ENCODE measurements at places on chromosomes 6 and 20. TPM values are rescaled to one million over a fixed set of nuclear protein-coding genes. Genes with fewer than 3 reads are reported as not detected.

RUNX2 gene
- 10.7 TPM for total RNA-seq

RRAGD gene
- total RNA-seq: 19.4 TPM

DNA sequence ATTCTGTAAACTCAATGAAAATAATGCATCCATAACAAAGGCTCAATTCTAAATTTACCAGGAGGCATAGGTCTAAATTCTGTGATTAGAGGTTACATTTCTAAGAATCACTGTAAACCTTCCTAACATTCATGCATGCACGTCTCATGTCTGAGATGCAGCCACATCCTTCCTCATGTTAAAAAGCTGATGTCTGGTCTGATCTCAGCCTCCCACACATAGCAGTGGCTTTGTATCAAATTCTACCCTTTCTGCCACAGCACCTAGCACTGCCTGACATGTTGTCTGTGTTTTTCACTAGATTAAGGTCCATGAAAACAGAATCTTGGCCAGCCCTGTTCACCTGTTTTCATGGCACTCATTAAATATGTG lies 171.1 kb downstream of the WDR27 start:
- no peak for DNase-seq

DNA sequence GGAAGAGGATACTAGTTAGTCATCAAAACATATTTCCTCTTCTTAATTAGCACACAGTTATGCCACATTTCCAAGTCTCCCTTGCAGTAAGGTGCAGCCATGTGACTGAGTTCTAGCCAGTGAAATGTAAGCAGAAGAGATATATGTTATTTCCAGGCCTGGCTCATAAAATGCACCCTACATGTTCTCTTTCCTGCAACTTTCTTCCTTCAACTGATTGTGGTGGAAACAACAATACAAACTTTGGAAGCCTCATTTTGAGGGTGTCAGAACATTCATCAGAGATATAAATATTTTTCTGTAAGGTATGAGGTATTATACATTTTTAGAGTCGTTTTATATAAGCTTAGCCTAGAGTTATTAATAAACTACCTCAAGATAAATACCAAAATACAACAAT lies 110.9 kb upstream of the PDE7B start:
- DNase-seq: no peak

DNA sequence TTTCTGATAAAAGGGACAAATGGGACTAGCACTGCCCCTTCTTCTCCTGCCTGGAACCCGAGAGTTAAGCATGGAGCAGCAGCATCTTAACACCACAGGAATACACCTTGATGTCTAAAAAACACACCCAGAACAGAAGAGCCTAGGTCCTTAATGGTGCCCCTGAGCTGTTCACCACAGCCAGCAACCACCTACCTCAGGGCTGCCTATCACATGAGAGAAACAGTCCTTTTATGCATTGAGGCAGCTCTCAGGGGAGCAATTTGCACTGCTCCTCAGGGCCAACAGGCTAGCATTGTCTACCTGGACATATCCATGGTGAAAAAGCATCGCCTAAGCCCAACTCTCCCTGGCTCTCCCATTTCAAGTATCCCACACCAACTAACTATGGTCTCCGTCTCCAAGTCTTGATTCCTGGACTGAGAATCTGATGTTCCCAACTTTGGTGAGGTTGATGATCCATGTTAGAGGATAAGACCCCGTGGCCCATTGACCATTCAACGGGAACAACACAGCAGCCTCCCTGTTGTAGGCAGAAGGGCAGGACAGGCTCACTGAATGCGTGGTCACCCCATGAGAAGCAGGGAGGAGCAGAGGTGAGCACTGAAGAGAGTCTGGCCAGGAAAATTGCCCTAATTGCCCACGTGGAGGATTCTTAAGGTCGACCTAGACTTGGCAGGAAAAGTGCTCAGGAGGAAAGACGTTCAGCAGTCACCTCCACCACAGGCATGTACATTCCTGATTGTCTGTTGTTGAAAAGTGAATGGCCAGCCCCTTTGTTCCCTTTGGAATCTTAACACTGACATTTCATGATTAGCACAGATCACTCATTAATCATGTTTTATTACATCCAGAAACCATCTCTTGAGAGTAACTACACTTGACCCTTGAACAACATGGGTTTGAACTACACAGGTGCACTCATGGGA lies 4.2 kb upstream of the APMAP start:
- DNase-seq: no peak

- DNase-seq: no peak
Measured at GRCh38 chr6:149628875-149629510, 19.5 kb downstream of the KATNA1 start.

- DNase-seq: no peak
Measured at GRCh38 chr6:133017581-133017980, 203.2 kb downstream of the RPS12 start.

- DNase-seq: no peak
Measured at GRCh38 chr20:31587545-31588389, 17.3 kb upstream of the ID1 start.

- no peak for DNase-seq
Measured at GRCh38 chr6:98039904-98040607, 757.0 kb upstream of the MMS22L start.

- DNase-seq: peak; percentile 81
Measured at GRCh38 chr20:62704341-62704948, 4.2 kb upstream of the NTSR1 start.

DNA sequence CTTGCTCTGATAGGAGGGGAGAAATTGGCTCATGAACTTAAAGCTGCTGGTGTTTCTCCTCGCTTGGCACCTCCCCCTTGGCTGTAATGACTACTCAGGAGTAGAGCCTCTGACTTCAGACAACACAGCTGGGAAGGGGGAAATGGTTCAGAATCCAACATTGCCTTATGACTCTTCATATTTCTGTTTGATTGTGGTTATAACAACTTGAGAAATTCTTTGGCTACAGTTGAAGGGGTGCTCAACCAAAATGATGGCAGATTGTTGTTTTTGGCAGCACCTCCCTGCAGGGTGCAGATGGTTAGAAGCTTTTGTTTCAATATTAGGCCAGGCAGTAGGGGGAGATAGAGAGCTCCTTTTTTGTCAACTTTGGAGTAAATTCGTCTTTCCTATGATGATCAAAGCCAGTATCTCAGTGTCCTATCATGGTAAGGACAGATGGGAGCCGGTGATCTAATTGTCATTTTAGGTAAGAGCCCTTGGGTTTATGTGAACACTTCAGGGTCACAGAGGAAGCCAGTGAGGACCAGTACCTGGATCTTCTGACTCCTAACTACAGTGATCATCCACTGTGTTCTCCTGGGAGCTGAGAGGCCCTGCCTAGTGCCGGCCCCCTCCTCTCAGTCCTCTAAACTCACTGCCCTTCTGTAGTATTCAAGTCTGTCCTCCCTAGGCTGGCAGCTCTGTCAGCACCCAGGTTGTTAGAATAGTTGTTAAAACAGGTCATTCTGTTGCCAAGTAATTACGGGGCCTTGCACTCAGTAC lies 39.9 kb downstream of the RPRD1B start:
- peak; percentile 44 for DNase-seq

GRCh38 chr20:49595811-49596561 lies 28.0 kb upstream of the PTGIS start:
- DNase-seq: no peak

GRCh38 chr20:53565254-53565653 lies 28.4 kb downstream of the ZNF217 start:
- DNase-seq: no peak

DNA sequence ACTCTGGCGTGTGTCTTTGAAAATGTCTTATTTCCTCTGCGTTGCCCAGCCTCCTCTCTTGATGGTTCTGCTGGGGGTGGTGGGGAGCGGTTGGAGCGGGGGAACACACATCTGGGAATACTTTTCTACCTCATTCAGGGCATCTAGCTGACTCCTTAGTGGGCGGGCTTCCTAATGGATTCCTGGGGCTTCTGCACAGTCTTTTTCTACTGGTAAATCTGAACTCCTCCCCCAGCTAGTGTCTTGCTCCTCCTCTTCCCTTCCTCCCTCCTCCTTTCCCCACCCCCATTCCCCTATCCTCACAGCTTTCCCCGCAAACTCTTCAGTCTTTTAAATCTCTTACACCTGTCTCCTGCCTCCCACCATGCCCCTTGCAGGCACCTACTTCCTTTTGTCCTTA lies 74.4 kb downstream of the PRL start:
- DNase-seq: no peak

GRCh38 chr20:46206025-46206424 lies 87.9 kb downstream of the CD40 start:
- no peak for DNase-seq

GRCh38 chr20:47700327-47700726 lies 85.0 kb downstream of the SULF2 start:
- DNase-seq: no peak

- no peak for DNase-seq
Measured at GRCh38 chr6:163337958-163338357, 76.6 kb upstream of the QKI start.

DNA sequence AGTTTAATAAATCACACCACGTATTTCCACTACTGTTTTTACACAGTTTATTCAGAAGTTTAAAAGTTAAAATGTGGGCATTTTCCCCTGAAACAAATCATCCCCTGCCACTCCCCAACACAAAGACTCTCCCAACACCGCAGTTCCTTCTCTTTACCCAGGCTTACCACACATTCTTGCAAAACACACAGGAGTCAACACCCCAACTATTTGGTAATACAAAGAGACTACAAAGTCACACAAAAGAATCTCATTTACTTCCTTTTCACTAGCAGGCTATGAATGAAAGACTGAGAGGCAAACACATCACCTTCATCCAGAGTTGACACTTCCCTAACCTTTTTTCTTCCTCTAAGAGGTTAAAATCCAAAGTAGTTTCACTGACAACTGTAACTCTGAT lies 51.1 kb downstream of the KCTD20 start:
- DNase-seq: no peak

- no peak for DNase-seq
Measured at GRCh38 chr20:64051561-64052325, 2.3 kb upstream of the SOX18 start.

DNA sequence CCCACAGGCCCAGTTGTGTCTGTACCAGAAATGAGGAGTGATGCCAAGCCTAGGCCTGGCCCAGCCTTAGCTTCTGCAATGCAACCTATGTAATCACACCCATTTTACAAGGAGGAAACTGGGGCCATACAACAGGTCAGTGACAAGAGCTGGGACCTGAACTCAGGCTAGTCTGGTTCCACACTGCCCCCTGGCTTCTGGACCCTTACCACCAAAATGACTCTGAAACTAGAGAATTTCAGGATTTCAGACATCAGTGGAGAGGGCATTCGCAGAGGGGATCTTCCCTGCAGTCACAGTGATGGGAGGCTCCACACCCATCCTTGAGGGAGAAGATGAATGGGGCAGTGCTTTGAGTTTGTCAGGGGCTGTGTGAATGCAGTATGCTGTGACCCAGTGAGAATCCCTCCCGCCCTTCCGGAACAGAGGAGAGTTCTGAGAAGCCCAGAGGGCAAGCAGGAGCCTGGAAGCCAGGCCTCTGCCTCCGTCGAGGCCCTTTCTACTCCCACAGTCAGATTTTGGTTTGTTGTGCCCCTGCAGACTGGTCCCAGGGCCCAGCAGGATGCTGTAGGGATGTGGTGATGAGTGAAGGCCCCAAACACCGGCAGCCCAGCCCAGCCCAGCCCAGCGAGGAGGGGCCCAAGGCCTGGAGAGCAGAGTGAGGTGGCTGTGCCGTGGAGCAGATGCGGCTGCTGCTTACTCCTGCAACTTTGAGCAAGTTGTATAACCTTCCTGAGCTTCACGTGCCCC lies 48.1 kb upstream of the MYL9 start:
- no peak for DNase-seq

GRCh38 chr6:121884091-121884490 lies 448.6 kb downstream of the GJA1 start:
- DNase-seq: no peak

Data from prostate gland (tissue), 2 donors.